ENCODE measurements at places on chromosomes 12 and 14.

GRCh38 chr14:93859957-93860356, 67.2 kb upstream of the FAM181A start:
- no peak for DNase-seq

- no peak for DNase-seq
Measured at GRCh38 chr12:53579545-53579955, 46.6 kb downstream of the ATF7 start.

DNA sequence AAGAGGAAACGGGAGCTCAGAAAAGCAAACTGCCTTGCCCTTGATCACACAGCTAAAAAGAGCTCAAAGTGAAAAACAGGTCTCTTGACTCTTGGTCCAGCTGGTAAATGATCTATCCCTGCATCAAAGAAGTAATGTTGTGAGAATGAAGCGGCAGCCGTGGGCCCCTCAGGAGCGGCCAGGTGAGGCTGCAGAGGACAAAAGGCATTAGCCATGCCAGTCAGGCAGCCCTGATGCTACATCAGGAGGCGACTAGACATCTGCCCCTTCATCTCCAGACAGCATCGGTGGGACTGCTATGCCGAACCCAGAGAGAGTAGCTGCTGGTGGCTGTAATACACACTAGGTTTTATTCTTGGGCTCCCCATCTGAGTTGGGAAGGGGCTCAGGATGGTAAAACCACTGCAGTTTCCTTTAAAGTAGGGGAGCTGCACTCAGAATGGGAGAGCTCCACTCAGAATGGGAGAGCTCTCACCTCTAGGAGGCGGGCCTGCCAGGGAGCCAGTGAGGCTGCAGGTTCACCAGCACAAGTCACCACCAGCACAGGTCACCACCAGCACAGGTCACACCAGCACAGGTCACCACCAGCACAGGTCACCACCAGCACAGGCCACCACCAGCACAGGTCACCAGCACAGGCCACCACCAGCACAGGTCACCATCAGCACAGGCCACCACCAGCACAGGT, 120.1 kb downstream of the TSPAN9 start:
- no peak for DNase-seq

DNA sequence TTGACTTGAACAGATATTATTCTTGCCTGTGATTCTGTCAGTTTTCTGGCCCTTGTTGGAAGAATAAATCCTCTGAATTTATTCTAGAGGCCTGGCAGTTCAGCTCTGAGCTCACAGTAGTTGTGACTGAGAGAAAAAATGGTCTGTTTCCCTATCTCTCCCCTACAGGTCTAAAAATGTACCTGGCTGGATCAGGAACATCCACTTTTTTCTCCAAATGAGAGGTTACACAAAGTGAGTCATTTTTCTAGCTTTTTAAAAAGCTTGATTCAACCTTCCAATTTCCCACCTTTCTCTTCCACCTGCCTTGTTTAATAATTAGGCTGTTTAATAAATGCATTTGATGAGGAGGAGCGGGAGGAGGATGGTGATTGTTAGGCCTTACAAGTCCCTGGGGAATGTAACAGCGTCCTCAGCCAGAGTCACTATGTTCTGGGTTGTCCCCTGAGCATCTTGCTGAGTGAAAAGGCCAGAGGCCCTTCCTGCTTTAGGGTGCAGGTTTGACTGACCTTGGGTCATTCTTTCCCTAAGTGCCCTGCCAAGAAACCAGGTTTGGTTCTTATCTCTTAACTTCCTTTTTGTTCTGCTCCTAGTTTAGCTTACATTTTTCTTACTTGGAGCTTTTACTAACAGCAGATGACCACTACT, 91.7 kb upstream of the FUT8 start:
- no peak for DNase-seq

DNA sequence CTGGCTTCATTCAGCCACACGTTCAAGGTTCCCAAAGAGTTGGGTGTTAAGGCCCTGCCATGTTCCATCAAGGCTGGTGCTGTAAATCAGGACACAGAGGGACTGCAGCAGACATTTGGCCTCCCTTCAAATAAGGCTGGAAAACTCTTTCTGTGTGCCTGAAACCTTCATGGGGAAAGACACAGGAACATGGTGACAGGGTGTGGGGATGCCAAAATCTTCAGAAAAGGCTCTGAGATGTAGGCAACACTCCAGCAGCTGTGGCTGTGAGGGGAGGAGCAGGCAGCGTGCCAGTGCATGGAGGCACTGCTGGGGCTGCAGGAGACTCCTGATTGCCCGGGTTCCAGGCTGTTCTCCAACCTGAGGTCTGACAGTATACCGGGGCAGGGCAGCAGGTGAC, 15.0 kb downstream of the POMT2 start:
- no peak for DNase-seq

DNA sequence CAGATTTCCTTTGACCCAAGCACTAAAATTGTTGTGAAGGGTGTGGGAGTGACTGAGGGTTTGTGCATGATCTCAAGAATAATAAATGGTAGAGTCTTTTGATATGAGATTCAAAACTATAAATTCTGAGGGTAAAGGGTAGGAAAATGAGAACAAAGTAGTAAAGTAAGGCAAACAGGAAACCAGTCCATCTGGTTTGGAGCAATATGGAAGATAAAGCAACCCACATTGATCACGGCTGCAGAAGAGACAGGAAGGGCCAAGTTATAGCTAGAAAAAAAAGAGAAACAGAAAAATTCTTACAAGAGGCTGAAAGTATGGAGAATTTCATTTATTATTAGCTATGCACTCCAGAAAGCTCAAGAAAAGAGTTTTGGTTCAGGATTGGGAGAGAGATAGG, 4.6 kb upstream of the SLCO1B3 start:
- no peak for DNase-seq

GRCh38 chr12:96434107-96434506, 33.9 kb upstream of the CDK17 start:
- DNase-seq, result no peak

GRCh38 chr12:73274976-73275375, 1002.8 kb downstream of the TRHDE start:
- no peak for DNase-seq

GRCh38 chr12:30364822-30365221, 330.8 kb downstream of the IPO8 start:
- DNase-seq, result no peak

GRCh38 chr12:50088577-50089335, 3.6 kb downstream of the SMARCD1 start:
- DNase-seq, result peak; percentile 52

GRCh38 chr12:41274643-41275042, 86.5 kb downstream of the PDZRN4 start:
- DNase-seq, result no peak

- DNase-seq, result no peak
Measured at GRCh38 chr12:27693403-27693802, 2.8 kb upstream of the REP15 start.

GRCh38 chr12:32061033-32061432, 45.6 kb upstream of the BICD1 start:
- no peak for DNase-seq

- DNase-seq, result no peak
Measured at GRCh38 chr12:51183816-51184215, 10.9 kb upstream of the TFCP2 start.

- no peak for DNase-seq
Measured at GRCh38 chr14:21103411-21103709, 2.5 kb downstream of the TMEM253 start.

Data from uterus (tissue), 4 donors.